ENCODE measurements at places on chromosomes 4 and X.

DNA sequence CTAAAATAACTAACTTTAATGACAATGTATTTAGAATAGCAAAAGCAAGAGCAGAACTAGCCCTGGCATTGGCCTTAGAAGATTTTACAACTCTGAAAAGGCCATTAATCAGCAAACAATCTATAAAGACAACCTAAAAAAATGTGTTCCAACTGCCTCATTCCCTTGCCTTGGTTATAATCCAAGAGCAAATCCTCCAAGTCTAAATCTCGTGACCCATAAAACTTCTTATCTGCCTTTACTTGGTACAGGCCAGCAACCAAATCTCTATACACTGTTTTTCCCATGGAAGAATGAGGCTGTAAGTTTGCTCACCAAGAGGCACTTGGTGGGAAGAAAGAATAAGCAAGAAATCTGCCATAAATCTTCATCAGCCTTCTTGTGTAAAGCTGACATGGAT, 175.3 kb upstream of the MID1 start:
- no peak for DNase-seq

DNA sequence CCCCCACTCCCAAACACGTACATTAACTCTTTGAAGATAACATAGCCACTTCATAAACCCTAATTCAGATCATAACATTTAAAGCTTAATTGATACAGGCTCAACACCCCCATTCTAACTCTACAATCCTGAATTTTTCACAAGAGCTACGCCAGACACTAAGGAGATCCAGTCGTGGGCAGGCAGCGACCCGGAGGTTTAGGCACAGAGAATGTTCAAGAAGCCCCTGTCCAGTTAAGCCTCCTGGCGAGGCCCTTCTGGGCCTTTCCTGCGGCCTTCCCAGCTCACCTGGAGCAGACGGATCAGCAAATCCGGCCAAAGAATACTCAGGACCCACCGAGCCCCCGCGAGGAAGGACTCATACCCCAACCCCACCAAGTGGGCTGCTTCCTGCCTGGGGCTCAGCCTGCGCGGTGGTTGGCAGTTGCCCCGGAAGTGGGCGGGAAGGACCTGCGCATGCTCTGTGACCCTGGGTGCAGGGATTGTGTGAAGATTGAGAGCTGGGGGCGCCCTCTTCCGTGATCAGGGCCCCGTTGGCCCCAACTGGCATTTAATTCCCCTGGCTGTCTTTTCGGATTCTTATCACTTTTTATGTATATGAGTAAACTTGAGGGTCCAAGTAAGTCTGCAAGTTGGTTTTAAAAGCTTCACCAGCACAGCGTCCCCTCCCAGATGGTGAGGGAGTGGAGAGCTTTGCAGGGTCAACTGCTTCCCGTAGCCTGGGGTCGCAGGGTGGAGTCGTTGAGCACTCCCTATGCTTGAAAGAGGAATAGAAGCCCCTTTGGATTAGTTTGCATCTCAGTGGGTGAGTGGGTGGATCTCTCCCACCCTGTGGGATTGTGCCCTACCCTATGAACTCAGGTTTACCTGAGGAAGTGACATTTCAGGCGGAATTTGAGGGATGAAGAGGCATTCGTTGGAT, at the start of gene TRIM61:
Gene TRIM61, minus strand, starts transcription at position 415 of the 922 bp plus-strand sequence. CDS start 7,655 bp downstream, outside the sequence.
- DNase-seq: peak; percentile 53

DNA sequence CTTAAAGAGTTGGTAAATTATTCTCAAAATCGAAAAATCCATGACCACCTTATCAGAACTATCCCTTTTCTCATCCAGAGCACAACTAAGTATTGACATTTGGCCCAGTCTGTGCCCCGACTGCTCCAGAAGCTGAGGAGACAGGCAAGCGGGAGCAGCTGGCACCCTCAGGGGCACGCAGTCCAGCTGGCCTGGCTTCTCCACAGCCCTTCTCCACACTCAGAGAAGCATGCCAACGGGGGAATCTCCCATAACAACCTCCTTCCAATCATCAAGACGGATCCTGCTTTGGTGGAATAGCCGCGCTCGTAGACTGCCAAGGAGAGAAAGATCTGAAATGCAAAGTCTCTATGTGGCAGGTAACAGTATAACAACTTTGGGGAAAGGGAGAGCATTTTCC, 85.4 kb downstream of the AFAP1 start:
- DNase-seq: peak; percentile 38

- DNase-seq: no peak
Observed at GRCh38 chr4:6493658-6494304, 21.4 kb upstream of the PPP2R2C start.

- no peak for DNase-seq
Observed at GRCh38 chrX:18534949-18535348, 109.5 kb downstream of the CDKL5 start.

All from globus pallidus (tissue), 1 donor.